ENCODE measurements at places on chromosomes 4 and X. TPM values are rescaled to one million over a fixed set of nuclear protein-coding genes. Genes with fewer than 3 reads are reported as not detected.

EIF2S3 gene
- 169 TPM for total RNA-seq

RNF175 gene
- not detected for total RNA-seq

UGT2B10 gene
- total RNA-seq, result not detected

POU4F2 gene
- total RNA-seq, result not detected

GPR34 gene
- not detected for total RNA-seq

RPL34 gene
- total RNA-seq, result 1,147 TPM

AMOT gene
- 0.08 TPM for total RNA-seq

PNMA3 gene
- total RNA-seq, result 0.08 TPM

TCEAL6 gene
- total RNA-seq, result not detected

NKX6-1 gene
- total RNA-seq, result not detected

P2RY4 gene
- total RNA-seq, result not detected

FREM3 gene
- not detected for total RNA-seq

ASB5 gene
- not detected for total RNA-seq

ADGRA3 gene
- total RNA-seq, result 32.8 TPM

CETN2 gene
- total RNA-seq, result 46.8 TPM

PLP1 gene
- total RNA-seq, result not detected

INPP4B gene
- 25.6 TPM for total RNA-seq

BTK gene
- not detected for total RNA-seq

PDLIM3 gene
- total RNA-seq, result 1.1 TPM

PCDH10 gene
- total RNA-seq, result not detected
